ENCODE measurements at places on chromosomes 13 and 19.

- DNase-seq = no peak
These were observed 3.4 kb downstream of the PVR start for GRCh38 chr19:44647144-44647543.

DNA sequence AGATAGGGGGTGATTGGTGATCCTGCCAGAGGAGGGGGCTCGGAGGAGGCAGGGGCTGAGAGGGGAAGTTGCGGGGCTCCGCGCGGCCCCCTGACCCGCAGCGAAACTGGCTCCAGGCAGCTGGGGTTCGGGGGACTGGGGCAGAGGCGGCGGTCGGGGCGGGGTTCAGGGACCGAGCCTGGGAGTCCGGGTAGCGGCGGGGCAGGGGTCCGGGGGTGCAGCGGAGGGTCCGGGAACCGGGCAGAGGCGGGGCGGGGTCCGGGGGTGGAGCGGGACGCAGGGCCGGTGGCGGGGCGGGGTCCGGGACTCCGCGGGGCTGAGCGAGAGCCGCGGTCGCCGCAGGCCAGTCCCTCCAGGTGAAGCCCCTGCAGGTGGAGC lies 1.2 kb downstream of the MADCAM1 start:
- no peak for DNase-seq

DNA sequence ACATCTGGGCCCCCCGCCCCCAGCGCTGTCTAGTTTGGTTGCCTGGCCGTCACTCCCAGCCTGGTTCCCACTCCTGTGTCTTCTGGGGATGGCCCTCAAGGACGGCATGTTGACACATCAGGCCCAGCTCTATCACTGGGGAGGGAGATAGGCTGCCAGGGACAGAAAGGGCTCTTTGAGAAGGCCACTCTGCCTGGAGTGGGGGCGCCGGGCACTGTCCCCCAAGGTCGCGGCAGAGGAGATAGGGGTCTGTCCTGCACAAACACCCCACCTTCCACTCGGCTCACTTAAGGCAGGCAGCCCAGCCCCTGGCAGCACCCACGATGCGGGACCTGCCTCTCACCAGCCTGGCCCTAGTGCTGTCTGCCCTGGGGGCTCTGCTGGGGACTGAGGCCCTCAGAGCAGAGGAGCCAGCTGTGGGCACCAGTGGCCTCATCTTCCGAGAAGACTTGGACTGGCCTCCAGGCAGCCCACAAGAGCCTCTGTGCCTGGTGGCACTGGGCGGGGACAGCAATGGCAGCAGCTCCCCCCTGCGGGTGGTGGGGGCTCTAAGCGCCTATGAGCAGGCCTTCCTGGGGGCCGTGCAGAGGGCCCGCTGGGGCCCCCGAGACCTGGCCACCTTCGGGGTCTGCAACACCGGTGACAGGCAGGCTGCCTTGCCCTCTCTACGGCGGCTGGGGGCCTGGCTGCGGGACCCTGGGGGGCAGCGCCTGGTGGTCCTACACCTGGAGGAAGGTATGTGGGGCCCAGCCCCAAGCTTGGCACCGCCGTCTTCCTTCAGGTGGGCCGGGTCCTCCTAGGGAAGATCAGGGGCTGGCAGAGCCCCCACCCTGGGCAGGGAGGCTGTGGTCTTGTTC lies at the start of gene AMH:
Gene AMH (plus strand): TSS at position 314 of the 857 bp plus-strand sequence. CDS start 10 bp downstream, at position 324.
- DNase-seq = no peak

DNA sequence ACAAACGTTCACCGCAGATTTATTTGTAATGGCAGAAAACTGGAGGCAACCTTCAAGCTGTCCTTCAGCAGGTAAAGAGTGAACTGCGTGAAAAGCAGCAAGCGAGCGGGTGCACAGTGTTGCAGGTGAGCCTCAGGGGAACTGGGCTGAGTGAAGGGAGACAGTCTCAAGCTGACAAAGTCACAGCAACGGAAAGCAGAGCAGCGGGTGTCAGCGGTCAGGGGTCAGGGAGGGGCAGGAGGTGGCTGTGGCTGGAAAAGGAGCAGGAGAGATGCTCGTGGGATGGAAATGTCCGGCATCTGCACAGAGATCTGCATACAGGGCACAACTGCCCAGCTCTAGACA lies 8.5 kb upstream of the RASA3 start:
- no peak for DNase-seq

GRCh38 chr13:106028911-106029310 lies 506.6 kb downstream of the EFNB2 start:
- no peak for DNase-seq
